ENCODE measurements at places on chromosomes 2 and 18.

DNA sequence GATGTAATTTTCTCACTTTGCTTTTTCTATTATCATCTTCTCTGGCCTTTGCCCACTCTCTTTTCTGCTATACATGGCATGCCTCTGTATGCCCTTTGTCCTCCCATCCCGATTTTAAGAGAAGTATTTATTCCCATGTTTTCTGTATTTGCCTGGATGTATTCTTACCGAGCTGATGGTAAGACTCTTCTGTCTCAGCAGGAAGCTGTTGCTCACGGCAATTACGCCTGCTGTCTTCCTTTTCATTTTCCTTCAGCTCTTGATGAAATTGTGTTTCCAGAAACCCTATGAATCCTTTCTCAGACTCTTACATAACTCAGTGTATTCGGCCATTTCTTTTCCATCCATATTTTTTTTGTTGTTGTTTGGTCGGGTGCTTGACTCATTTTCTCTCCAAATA lies 121.6 kb downstream of the SP3 start:
- no peak for DNase-seq

DNA sequence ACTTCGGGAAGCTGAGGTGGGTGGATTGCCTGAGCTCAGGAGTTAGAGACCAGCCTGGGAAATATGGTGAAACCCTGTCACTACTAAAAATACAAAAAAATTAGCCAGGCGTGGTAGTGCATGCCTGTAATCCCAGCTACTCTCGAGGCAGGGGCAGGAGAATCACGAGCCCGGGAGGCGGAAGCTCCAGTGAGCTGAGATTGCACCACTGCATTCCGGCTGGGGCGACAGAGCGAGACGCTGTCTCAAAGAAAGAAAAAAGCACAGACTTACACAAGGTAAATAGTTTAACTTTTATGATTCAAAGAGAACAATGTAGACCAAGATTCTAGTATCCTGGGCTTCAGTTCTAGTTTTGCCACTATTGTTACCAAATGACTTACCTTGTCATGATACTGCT lies 37.4 kb downstream of the NCKAP1 start:
- no peak for DNase-seq

GRCh38 chr18:63879709-63880108 lies 7.8 kb upstream of the SERPINB2 start:
- no peak for DNase-seq

GRCh38 chr18:78979056-78979729 lies 425 bp upstream of the SALL3 start:
- DNase-seq = no peak

GRCh38 chr18:13216092-13216582 lies 2.4 kb upstream of the LDLRAD4 start:
- peak; percentile 42 for DNase-seq

DNA sequence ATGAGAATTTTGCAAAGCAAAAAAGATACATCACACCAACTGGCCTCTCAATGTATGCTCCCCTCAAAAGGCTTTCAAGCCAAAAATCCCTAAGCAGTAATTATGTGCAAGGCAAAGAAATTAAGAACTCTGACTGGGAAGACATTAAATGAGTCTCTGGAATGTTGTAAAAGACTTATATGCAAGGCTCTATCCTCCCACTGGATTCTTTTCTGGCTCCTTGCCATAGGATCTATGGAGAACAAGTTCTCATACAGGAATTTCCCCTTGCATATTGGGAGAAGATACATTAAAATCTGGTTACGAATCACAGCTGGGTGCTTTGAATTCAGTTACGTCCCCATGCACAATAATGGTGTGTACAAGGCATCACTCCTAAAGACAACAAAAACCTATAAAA lies 73.4 kb upstream of the ATL2 start:
- DNase-seq = no peak

- no peak for DNase-seq
These were observed 805.7 kb downstream of the SLC4A3 start for GRCh38 chr2:220433131-220433530.

DNA sequence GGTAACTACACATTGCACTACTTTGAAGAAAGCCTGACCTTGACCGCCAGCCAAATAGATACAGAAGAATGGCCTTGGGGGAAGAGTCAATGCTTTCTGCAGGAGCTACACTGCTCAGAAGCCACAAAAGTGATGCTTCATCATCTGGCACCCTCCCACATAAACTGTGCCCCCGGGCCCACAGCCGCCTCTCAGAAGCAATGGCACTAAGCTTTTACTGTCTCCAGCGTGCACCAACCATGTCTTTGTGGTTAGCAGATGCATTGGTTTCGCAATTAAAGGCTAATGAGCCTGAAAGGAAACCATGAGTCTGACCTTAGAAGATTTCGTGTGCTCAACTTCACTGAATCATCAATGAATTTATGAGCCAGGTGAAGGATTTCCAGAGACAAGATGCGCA lies 209.4 kb upstream of the TRIB2 start:
- DNase-seq = peak; percentile 31

GRCh38 chr2:197116306-197116879 lies 189.9 kb upstream of the PGAP1 start:
- no peak for DNase-seq

GRCh38 chr2:95052307-95052706 lies 26.8 kb downstream of the MAL start:
- no peak for DNase-seq

- no peak for DNase-seq
These were observed 13.1 kb downstream of the TYMS start for GRCh38 chr18:670522-670921.

DNA sequence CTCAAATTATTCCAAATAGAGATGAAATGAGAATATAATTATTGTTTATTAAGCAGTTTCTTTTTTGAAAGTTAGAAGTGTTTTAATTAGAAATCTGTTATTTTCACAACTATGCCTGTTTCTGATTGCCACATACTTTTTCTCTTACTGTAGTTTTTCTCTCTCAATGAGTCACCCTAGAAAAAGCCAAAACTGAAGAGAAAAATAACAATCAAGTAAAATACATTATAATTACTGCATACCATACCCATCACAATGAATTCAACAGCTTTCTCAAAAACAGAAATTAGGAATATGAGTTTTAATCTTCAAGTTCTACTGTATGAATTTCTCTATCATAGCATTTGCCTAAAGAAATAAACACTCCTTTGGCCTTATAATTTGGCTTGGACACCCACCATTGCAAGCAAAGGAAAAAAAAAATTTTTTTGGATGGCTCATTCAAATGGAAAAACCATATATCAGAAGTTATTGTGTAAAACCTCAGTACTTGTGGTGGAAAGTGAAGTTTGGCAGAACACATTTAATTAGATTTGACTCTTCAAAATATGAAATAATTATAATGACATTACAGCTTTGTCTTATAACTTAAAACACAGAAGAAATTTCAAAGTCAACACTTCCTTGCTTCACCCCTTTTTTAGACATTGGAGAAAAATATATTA lies 138.5 kb downstream of the DYM start:
- DNase-seq = no peak

DNA sequence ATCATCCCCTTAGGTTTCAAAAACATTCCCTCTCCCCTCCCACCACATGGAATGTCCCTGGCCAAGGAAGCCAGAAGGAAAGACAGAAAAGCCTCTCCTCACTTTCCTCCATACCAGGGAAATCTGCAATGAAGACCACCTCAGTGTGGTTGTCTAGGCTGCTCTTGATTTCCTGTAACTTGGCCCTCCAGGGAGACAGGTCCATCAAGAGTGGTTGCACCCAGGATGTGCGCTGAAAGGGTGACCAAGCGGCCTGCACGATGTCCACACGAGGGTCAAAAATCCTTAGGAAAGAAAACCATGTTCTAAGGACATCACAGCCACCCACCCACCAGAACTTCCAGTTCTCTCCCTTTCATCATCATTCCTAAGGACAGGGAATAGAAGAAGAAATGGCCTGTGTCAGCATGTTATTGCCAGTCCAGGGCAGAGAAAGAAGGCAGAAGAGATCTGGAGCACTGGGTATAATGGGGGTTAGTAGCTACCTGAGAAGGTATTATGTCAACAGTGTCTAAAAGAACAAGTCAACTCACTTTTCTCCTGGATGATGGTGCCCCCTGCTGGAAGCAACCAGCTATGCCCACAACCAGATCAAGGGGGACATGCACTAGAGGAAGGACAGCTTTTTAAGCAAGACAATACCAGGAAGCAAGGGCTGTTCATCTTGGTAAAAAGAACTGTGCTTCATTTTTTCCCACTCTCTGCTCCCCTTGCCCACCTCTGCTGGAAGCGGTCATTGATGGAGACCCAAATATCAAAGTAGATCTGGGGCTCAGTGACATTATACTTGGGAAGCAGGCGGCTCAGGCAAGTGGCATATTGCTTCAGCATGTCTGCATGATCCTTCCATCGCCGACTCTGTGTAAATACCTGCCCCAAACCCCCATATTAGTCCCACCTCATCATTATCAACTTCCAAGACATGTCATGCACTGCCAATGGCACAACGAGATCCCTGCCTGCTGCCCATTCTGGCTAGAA lies 9.3 kb downstream of the GGCX start:
- peak; percentile 81 for DNase-seq

- DNase-seq = no peak
These were observed 188.0 kb upstream of the SPHKAP start for GRCh38 chr2:228369400-228370031.
